ENCODE measurements at places on chromosomes 11 and 22. TPM values are rescaled to one million over a fixed set of nuclear protein-coding genes. Genes with fewer than 3 reads are reported as not detected.

The IL17REL gene
- total RNA-seq = not detected

The CBX7 gene
- 52.9 TPM for total RNA-seq

The SNX15 gene
- 27.1 TPM for total RNA-seq

The OR52I1 gene
- total RNA-seq = not detected

The LGALS12 gene
- total RNA-seq = 1.8 TPM

The WNT11 gene
- 1.3 TPM for total RNA-seq

The REXO2 gene
- 21.4 TPM for total RNA-seq

The PTPRCAP gene
- 301 TPM for total RNA-seq

The DNAJB7 gene
- not detected for total RNA-seq

The SLC22A12 gene
- total RNA-seq = not detected

Measured in natural killer cell (primary cell).